ENCODE measurements at places on chromosomes 12 and 14.

DNA sequence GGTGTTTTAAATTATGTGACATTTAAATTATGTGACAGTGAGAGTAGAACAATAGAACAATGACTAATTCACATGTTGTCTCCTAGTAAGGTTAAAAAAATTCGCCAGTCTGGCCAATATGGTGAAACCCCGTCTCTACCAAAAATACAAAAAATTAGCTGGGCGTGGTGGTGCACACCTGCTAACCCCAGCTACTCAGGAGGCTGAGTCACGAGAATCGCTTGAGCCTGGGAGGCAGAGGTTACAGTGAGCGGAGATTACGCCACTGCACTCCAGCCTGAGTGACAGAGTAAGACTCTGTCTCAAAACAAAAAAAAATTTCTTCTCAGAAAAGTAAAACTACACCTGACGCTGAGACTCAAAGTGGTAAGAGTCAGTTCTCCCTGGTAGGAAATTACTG lies 2.7 kb downstream of the CS start:
- DNase-seq = no peak

GRCh38 chr12:91774434-91774921 lies 371.2 kb downstream of the BTG1 start:
- DNase-seq = no peak

GRCh38 chr14:104933746-104934733 lies 9.4 kb downstream of the PLD4 start:
- no peak for DNase-seq

DNA sequence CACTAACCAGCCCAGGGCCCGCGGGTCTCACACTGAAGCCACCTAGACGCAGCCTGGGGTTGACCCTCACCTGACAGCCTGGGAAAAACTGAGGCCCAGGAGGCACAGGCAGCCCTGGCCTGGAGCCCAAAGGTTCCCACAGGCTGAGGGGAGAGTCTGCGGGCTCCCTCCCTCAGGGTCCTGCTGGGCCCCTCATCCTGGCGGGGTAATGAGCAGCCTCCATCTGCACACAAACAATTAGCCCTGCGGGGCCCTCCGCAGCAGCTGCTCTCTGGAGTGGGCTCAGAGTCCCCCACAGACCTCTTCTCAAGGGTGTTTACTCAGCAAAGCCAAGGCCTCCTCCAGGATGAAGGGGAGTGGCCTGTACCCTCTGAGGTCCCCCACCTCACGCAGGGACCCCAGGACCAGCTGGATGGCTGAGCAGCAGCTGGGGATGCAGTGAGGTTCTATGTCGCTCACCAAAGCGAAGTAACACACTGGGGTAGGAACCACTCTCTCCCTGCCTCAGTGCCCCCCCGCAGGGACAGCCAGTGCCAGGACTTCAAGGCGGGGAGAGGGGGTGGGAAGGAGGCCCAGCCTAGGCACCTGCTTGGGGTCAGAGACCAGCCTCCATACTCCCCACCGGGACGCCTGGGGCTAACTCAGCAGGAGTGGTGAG lies 7.3 kb downstream of the AKT1 start:
- DNase-seq = no peak

- no peak for DNase-seq
Measured at GRCh38 chr12:55974308-55974730, 441 bp downstream of the RAB5B start.

DNA sequence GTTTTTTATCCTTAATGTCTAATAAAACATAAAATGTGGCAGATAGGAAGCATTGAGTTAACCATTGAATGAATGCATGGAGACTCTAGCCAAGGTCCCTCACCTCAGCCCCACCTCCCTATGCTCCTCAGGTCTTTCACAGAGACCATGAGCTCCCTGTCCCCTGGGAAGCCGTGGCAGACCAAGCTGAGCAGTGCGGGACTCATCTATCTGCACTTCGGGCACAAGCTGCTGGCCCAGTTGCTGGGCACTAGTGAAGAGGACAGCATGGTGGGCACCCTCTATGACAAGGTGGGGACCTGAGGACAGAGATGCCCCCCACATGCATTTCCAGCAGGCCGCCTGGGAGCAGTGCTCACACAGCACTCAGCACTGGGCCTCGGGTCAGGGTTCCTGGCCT lies 3.4 kb downstream of the MYG1 start:
- DNase-seq = no peak

DNA sequence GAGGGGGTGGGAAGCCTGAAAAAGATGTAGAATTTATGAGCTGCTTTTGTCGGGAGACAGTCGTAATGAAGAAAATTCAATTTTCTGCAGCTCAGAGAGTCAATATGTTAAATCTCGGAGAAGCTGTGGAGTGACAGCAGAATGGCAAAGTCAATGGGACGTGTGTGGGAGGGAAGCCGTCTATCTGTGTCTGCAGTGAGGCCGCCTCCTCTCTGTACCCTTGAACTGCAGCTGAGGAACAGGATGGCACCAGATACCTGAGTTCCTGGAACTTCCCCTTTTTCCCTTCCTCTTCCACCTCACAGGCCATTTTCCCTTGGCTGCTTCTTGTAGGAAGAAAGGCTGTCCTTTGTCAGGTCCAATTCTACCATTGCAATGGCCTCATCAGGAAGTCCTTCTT lies 9.3 kb upstream of the CALCOCO1 start:
- DNase-seq = no peak

- DNase-seq = no peak
Measured at GRCh38 chr12:12511021-12511783, 51.5 kb downstream of the DUSP16 start.

DNA sequence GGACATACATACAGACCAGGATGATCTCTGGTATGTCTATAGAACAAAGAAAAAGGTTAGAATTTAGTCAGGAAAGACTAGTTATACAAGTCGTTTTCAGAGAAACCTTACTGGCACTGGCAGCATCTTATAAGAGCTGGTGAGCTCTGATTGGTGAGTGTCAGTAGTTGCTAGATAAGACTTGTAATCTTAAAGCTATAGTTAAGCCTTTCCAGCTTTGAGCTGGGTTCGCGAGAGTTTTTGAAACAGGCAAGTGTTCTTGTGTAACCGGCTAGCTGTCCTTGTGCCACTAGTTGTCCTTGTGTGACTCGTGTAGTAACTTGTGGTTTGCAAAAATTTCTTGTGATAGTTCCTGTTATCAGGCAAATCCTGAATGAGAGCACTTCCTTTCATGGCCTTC lies 740.9 kb downstream of the GALC start:
- DNase-seq = no peak

- no peak for DNase-seq
Measured at GRCh38 chr12:129927316-129927900, 23.6 kb upstream of the TMEM132D start.

GRCh38 chr12:128471491-128471890 lies 204.5 kb downstream of the TMEM132C start:
- no peak for DNase-seq

DNA sequence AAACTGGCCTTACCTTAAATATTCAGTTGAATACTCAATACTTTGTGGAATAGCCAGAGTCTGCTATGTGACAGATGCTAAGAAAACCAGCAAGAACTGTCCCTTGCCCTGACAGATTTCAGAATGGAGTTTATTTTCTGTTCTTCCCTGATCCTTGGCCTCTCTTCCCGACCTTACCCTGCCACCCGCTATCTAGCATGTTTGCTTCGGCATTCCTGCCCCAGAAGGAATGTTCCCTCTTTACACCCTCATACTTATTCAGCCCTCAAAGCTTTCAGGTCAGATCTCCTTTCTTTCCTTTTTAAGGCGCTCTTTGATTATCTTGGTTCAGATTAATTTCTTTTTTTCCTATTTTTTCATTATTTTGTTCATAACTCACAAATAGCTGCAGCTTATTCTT lies 21.8 kb downstream of the SUSD6 start:
- no peak for DNase-seq

DNA sequence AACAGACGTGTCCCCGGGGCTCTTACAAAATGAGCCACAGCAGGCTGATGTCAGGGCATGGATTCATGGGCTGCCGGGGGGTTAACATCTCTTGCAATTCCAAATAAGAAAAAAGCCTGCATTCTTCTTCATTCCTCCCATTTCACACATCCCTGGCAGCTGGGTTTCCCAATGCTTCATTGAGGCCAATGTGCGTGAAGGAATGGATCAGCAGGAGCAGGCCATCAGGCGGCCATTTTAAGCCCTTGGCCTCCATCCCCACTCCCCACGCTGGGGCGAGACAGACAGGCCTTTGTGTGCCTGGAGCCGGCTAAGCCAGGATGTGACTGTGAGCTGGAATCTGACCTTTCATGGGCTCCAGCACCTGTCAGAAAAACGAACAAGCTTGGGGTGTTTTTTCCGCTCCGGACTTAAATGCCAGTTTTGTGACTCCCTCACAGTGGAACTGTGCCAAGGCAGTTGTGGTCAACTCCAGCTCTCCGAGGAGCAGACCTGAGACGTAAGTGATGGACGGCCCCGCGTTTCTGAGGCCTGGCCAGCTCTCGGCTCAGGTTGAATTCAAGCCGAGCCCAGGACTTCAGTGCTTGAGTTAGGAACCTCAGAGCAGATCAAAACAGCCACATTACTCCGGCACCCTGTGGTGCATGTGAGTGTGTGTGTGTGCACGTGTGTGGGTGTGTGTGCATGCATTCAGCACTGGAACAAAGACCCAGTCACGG lies 133.1 kb downstream of the TMEM30B start:
- DNase-seq = peak; percentile 100

DNA sequence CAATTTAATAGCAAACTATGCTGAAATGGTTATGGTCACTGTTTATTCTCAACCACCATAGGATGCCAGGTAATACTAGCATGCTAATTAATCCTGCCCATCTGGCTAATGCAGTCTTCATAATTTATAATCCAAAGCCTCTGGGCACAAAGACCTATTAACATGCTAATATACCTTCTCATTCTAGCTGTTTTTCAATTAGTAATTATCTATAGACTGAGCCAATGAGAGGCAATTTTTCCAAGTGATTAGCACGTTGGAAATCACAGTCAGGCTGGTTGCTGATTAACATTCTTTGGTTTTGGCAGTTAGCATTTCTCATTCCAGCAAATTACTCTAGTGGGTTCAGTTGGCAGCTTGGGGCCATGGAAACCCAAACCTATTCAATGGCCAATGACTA lies 357.2 kb downstream of the SEC23A start:
- no peak for DNase-seq

GRCh38 chr12:19245666-19246065 lies 116.1 kb downstream of the PLEKHA5 start:
- DNase-seq = no peak

DNA sequence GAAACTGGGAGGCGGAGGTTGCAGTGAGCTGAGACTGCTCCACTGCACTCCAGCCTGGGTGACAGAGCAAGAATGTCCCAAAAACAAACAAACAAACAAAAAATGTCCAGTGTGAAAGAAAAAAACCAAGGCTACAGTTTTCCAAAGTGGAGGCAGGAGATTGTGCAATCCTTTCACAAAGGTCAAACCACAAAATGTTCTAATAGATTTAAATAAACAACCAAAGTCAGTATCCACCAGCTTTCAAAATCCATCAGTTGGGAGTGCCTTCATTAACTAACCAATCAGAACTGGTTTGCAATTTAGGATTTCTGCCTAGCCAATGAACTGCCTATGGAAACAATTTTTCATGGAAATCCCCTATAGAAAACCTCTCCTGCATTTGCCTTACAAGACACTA lies 52.3 kb upstream of the TRIM9 start:
- no peak for DNase-seq

DNA sequence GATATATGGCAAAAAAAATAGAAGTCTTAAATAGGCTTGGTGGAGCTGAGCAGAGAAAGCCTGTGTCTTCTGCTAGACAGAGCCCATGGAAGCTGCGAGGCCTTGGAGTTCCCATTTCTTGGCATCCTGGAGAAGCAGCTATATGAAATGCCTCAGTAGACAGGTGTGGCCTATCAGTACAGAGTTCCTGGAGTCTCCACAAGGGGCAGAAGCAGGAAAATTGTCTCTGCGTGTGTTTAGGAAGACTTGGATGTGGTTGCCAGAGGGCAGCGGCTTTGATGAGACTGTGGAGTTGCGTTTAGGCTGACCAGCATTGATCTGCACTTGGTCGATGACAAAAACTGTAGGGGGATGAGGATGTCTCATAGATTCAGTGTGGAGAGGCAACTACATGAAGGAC lies 334.5 kb upstream of the SEL1L start:
- DNase-seq = no peak

DNA sequence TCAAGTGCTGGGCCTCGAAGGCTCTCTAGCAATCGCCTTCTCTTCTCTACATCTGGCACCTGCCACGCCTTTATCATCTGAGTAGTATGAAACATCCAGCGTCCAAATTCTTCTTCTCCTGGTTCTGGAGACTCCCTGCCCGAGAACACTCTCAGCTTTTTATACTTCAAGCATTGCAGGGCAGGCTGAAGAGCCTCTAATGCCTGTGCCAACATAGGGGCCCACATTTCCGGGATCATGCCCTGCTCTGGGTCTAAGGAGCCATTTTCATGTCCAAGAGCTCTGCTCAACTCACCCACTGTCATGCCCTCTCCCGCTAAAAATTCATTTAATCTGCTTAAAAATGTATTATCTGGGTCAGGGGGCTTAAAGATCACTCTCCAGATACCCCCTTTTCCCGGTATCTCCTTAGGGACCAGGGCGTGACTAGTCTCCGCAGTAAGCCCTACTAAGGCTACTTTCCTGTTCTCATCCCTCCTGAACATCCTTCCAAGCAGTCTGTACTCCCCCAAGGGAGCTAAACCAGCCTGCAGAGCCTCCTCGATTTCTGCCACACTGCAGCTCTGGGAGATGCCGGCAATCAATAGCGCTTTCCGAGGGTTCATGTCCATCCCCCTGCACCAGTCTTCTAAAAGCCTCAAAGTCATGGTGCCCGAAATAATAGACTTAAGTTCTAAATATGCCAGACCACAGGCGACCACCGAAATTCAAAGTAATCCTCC lies 940 bp downstream of the MOAP1 start:
- no peak for DNase-seq

DNA sequence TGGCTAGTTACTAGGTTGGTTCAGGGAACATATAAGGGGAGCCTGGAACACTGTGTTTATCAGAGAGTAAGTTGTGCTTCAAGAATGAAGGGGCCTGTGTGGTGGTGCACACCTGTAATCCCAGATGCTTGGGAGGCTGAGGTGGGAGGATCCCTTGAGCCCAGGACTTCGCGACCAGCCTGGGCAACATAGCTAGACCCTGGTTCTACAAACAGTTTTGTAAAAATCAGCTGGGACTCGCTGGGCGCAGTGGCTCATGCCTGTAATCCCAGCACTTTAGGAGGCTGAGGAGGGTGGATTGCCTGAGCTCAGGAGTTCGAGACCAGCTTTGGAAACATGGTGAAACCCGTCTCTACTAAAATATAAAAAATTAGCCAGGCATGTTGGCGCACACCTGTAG lies 42.1 kb upstream of the GPR132 start:
- DNase-seq = no peak

DNA sequence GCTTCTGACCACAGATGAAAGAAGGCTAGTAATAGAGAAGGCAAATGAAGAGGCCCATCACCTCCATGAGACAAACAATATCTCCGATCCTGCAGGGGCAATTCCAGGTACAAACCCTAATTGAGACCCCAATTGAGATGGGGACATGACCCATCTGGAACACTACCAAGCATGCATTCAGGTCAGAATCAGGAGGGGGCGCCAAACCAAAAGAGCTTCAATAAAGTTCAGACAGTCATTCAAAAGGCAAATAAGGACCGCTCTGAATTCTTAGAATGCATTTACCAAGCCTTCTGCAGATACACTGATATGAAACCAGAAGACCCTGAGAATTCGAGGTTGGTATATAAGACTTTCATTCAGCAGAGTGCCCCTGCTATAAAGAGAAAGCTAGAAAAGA lies 10.2 kb upstream of the EDDM3B start:
- no peak for DNase-seq

- DNase-seq = no peak
Measured at GRCh38 chr12:4992871-4993270, 50.8 kb upstream of the KCNA5 start.

GRCh38 chr14:99672506-99673304 lies 11.4 kb upstream of the CYP46A1 start:
- no peak for DNase-seq

GRCh38 chr14:73795974-73796373 lies 55.7 kb upstream of the PTGR2 start:
- no peak for DNase-seq
